ENCODE measurements at places on chromosomes 2 and 18. TPM values are rescaled to one million over a fixed set of nuclear protein-coding genes. Genes with fewer than 3 reads are reported as not detected.

The EIF2AK3 gene
- total RNA-seq = 14.1 TPM

DNA sequence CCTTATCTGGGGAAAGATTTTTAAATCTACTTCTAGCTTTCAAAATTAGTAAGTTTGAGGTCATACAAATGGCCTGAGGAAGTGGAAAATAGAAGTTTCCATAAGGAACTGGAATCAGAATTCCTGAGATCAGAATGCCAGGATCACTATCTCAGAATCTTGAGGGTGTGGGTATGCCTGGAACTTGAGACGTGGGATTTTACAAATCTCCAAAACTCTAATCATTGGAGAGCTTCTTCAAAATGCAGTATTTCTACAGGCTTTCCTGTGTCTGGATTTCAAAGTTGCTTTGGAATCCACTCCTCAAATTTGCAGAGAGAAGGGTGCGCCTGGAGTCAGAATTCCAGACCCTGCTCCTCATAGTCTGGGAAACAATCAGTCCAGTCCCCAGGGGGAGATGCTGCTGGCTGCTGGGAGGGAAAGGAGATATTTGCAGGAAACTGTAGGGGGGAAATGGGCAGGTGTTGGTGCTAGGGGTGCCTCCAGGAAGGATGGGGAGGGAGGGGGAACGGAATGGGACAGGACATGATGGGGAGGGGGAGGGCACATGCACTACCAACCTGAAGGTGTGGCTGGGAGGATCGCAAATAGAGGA, 31.0 kb upstream of the CATIP start:
- peaks cover 59% of the 10 kb centered on the region for H3K4me1 ChIP-seq
- H3K4me3 ChIP-seq = no peak overlapping the region
- H3K27me3 ChIP-seq = no peaks in the 10 kb centered on the region
- H3K36me3 ChIP-seq = no peaks in the 10 kb centered on the region
- peak overlapping the region; percentile 90 for H3K27ac ChIP-seq
- DNase-seq = no peak

- no peak overlapping the region for H3K27ac ChIP-seq
- no peak overlapping the region for H3K4me3 ChIP-seq
- DNase-seq = no peak
- no peaks in the 10 kb centered on the region for H3K27me3 ChIP-seq
- no peaks in the 10 kb centered on the region for H3K4me1 ChIP-seq
- H3K36me3 ChIP-seq = no peaks in the 10 kb centered on the region
These were observed 140.4 kb downstream of the MTX2 start for GRCh38 chr2:176409671-176410070.

GRCh38 chr2:54204476-54204875, 51.6 kb downstream of the TSPYL6 start:
- no peaks in the 10 kb centered on the region for H3K27me3 ChIP-seq
- H3K27ac ChIP-seq = no peak overlapping the region
- DNase-seq = no peak
- H3K4me3 ChIP-seq = no peak overlapping the region

- H3K27me3 ChIP-seq = no peaks in the 10 kb centered on the region
- no peaks in the 10 kb centered on the region for H3K36me3 ChIP-seq
- no peak overlapping the region for H3K4me3 ChIP-seq
- H3K4me1 ChIP-seq = no peaks in the 10 kb centered on the region
- no peak overlapping the region for H3K27ac ChIP-seq
- no peak for DNase-seq
These were observed 356.1 kb upstream of the ZC3H15 start for GRCh38 chr2:186129767-186130581.

DNA sequence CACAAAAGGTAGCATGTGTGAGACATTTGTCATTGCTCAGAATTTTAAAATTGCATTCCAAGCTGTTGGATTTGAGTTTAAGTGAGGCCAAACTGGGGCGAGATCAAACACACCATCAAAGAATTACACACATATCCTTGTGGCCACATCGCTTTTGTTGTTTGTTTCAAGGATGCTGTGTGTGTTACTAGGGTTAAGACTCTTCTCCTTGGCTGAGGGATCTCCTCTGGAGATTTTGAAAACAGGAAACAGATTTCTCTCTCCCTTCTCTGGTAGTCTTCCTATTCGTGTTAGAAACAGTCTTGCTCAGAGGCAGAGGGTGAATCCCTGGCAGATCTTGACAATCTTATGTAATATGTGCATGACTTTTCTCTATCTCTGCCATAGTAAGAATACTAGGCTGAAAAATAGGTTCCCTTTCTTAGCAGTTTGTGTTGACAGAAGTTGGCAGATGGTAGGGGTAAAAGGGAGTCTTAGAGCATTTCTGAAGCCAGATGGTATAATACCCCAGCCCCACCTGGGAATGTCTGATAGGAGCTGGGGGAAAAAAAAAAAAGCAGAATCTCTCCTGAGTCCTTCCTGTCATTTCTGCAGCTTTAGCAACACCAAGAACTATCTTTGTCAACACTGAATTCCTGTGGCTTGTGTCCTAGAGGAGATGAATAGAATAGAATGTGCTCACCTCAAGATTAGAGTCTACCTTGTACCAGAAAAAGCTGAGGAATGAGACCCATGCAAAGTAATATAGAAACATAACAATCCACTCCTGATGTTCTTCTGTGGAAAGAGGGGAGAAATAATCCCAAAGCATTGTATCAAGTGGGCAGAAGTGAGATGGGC, 101.8 kb downstream of the XRCC5 start:
- peak overlapping the region; percentile 41 for H3K27ac ChIP-seq
- peak; percentile 32 for DNase-seq
- no peak overlapping the region for H3K4me3 ChIP-seq
- H3K36me3 ChIP-seq = peaks cover 15% of the 10 kb centered on the region
- no peaks in the 10 kb centered on the region for H3K27me3 ChIP-seq

Measured in cardiac muscle cell (in vitro differentiated cells and primary cell).